ENCODE measurements at places on chromosomes 13 and 19.

- peaks cover 54% of the 10 kb centered on the region for H3K36me3 ChIP-seq
- no peaks in the 10 kb centered on the region for H3K4me1 ChIP-seq
- no peak overlapping the region for H3K4me3 ChIP-seq
- no peaks in the 10 kb centered on the region for H3K27me3 ChIP-seq
- H3K27ac ChIP-seq: no peak overlapping the region
- no peak for DNase-seq
Observed at GRCh38 chr13:39016787-39017186, 21.1 kb downstream of the PROSER1 start.

- H3K27me3 ChIP-seq: no peaks in the 10 kb centered on the region
- no peak for DNase-seq
- H3K27ac ChIP-seq: no peak overlapping the region
- H3K4me1 ChIP-seq: peaks cover 10% of the 10 kb centered on the region
Observed at GRCh38 chr13:50783066-50783465, 60.4 kb downstream of the DLEU7 start.

GRCh38 chr13:47621931-47622330, 379.1 kb downstream of the SUCLA2 start:
- H3K4me1 ChIP-seq: no peaks in the 10 kb centered on the region
- no peak overlapping the region for H3K27ac ChIP-seq
- DNase-seq: no peak
- no peaks in the 10 kb centered on the region for H3K27me3 ChIP-seq

DNA sequence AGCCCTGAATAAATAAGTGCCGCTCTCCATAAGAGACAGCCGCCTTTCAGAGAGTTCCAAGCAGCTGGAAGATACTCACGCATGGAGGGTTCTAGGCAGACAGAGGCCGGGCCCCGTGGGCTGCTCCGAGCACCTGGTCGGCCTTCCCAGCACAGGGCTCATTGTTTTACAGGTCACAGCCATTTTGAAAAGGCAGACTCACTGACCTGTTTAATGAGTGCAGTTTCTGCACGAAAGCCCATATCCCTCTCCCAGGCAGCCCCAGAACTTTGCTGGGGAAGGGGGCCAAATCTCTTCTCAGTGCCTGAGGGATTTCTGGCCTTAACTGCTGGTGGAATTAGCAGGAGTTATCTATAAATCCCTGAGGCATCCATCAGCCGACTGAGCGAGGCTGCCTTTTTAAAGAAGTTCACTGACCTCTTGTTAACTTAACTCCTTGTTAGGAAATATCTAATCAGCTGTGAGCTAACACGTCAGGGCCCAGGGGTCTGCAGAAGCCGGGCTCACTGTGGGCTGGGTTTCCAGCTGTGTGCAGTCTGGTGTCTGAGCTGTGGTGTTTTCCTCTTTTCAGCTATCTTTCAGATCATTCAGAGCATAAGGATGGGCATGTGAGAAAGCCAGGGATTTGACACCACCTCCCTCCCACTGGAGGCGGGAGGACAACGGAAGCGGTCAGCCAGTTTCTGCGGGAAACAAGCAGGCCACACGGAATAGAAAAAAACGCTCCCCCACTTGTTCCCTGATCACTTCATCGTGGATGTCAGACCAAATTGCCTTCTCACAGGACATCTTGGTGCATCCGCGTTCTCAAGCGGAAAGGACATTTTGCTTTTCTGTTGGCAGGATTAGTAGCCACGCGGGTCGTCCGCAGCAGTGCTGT, 23.3 kb downstream of the SERP2 start:
- H3K27ac ChIP-seq: no peak overlapping the region
- no peaks in the 10 kb centered on the region for H3K27me3 ChIP-seq
- H3K36me3 ChIP-seq: no peaks in the 10 kb centered on the region
- no peak overlapping the region for H3K4me3 ChIP-seq
- no peak for DNase-seq

DNA sequence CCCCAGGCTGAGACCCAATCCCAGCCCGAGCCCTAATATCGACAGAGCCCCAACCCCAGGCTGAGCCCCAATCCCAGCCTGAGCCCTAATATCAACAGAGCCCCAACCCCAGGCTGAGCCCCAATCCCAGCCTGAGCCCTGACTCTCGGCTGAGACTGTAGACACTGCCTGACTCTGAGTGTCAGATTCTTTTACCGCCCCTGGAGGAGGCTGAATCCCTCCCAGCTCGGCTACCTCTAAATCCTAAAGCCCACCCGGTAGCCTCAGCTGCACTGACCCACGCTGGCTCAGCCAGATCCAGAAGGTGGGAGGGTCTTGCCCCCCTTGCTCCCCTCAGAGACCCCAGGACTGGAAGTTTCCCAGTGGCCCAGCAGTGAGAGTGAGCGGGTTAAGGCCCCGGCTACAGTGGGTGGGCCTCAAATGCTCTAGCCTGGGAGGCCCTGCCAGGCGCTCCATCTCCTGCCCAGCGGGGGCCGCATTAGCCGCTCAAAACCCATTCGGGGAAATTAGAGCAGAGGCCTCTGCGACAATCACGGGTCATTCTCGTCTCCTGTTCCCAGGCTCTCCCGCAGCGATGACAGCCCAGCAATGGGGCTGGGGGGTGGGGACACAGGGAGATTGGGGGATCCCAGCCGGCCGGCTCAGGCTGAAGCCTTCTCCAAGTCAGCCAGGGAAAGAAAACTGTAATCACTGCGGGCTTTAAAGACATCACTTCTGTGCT, 43.8 kb downstream of the ZNRF4 start:
- peaks cover 58% of the 10 kb centered on the region for H3K27me3 ChIP-seq
- no peaks in the 10 kb centered on the region for H3K36me3 ChIP-seq
- no peaks in the 10 kb centered on the region for H3K4me1 ChIP-seq
- H3K4me3 ChIP-seq: 0 out of 2 replicates have a peak overlapping the region, but pooled peaks have one; percentile 15

DNA sequence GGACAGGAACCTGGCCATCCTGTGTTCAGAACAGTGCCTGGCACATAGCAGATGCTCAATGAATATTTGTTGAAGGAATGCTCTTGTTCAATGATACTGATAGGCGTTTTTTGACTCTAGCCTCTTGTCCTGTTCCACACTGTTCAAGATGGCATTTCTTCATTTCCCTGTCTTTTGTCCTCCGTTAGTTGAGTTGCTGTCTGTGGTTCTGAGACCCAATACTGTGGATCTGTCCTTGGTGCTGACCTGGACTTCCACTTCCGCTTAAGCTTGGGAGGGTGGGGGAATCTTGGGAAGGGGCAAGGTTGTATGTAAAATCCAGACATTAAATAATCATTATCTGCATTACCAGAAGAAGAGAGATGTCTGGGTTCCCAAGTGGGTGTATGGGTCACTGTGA, 8.3 kb upstream of the KCNN4 start:
- no peak overlapping the region for H3K27ac ChIP-seq
- no peaks in the 10 kb centered on the region for H3K27me3 ChIP-seq
- no peak overlapping the region for H3K4me3 ChIP-seq
- H3K4me1 ChIP-seq: no peaks in the 10 kb centered on the region
- no peak for DNase-seq

DNA sequence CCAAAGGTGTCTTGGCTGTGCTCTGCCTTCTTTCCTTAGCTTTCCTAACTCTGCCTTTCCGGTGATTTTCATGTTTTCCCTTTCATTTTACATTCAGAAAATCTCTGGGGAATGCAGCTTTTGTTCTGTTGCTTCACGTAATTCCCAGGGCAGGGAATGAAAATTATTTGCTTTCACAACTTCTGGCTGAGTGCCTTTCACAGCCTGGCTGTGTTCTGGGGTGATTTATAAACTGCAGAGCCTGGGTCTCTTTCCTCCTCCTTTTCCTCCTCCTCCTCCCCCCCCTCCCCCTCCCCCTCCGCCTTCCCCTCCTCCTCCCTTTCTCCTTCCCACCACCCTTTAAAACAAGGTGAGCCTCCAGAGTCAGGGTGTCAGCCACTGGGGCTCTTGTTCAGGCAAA, 84.3 kb downstream of the RNASEH2B start:
- no peak overlapping the region for H3K4me3 ChIP-seq
- no peak overlapping the region for H3K27ac ChIP-seq
- H3K4me1 ChIP-seq: peaks cover 10% of the 10 kb centered on the region
- no peak for DNase-seq
- no peaks in the 10 kb centered on the region for H3K36me3 ChIP-seq

DNA sequence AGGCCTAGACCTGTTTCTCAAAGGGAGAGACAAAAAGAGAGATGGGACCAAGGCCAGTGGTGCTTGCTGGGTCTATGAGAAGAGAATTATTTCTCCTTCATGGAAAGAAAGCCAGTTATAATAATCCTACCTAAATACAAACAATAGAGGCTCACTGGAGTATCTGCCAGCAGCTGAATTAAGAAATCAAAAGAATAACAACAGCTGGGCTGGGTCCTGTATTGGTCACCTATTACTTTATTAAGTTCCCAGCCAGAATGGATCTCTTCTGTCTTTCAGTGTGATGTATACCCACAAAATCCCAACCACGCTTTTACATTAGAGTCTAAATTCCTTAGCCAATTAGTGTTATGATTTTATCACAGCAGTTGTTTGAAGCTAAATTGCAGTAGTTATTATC, 297.8 kb upstream of the DACH1 start:
- no peaks in the 10 kb centered on the region for H3K36me3 ChIP-seq
- no peaks in the 10 kb centered on the region for H3K4me1 ChIP-seq
- no peak overlapping the region for H3K4me3 ChIP-seq
- H3K27ac ChIP-seq: no peak overlapping the region
- H3K27me3 ChIP-seq: no peaks in the 10 kb centered on the region
- DNase-seq: no peak

DNA sequence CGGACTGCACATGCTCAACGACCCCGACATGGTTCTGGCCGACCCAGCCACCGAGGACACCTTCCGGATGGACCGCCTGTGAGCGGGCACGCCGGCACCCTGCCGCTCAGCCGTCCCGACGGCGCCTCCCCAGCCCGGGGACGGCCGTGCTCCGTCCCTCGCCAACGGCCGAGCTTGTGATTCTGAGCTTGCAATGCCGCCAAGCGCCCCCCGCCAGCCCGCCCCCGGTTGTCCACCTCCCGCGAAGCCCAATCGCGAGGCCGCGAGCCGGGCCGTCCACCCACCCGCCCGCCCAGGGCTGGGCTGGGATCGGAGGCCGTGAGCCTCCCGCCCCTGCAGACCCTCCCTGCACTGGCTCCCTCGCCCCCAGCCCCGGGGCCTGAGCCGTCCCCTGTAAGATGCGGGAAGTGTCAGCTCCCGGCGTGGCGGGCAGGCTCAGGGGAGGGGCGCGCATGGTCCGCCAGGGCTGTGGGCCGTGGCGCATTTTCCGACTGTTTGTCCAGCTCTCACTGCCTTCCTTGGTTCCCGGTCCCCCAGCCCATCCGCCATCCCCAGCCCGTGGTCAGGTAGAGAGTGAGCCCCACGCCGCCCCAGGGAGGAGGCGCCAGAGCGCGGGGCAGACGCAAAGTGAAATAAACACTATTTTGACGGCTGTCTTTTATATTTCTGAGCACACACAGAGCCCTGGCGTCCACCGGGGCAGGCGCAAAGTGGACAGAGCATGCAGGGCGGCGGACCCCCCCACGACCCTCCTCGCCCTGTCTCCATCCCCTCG, 13.6 kb downstream of the COMP start:
- no peaks in the 10 kb centered on the region for H3K36me3 ChIP-seq
- H3K4me1 ChIP-seq: no peaks in the 10 kb centered on the region
- peaks cover 93% of the 10 kb centered on the region for H3K27me3 ChIP-seq
- H3K4me3 ChIP-seq: no peak overlapping the region
- DNase-seq: no peak
- no peak overlapping the region for H3K27ac ChIP-seq

DNA sequence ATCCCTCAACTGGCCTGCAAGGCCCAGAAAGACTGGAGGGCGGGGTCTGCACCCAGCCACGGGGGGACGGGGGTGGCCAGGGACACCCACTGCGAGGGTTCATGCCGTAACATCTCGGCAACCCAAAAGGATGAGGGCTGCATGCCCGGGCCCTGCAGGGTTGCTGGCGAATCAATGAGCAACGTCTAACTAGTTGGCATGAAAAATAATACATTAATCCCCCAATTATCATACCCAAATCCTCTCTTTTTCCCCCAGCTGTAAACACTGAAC, 232.2 kb downstream of the TUBA3C start:
- DNase-seq: no peak
- no peaks in the 10 kb centered on the region for H3K4me1 ChIP-seq
- H3K27ac ChIP-seq: no peak overlapping the region
- no peaks in the 10 kb centered on the region for H3K27me3 ChIP-seq
- H3K36me3 ChIP-seq: no peaks in the 10 kb centered on the region

DNA sequence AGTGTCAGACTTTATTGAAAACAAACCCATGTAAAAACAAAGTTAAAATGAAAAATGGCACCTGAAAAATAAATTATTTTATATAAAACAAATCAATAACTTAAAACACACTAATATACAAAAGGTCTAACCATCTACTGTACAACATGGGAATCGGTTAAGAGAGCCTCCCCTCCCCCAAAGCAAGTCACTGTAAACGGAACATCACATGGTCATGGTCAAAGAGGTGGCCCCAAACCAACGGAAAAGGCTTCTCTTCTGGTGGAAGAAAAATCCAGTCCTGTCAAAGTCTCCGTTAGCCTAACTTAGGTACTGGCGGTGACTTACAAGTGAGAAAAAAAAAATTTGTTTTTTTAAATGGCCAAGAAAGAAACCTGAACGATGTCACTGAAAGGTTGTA, 15.7 kb upstream of the TIMM44 start:
- no peak overlapping the region for H3K4me3 ChIP-seq
- DNase-seq: no peak
- peaks cover 16% of the 10 kb centered on the region for H3K36me3 ChIP-seq
- no peaks in the 10 kb centered on the region for H3K27me3 ChIP-seq
- no peaks in the 10 kb centered on the region for H3K4me1 ChIP-seq

DNA sequence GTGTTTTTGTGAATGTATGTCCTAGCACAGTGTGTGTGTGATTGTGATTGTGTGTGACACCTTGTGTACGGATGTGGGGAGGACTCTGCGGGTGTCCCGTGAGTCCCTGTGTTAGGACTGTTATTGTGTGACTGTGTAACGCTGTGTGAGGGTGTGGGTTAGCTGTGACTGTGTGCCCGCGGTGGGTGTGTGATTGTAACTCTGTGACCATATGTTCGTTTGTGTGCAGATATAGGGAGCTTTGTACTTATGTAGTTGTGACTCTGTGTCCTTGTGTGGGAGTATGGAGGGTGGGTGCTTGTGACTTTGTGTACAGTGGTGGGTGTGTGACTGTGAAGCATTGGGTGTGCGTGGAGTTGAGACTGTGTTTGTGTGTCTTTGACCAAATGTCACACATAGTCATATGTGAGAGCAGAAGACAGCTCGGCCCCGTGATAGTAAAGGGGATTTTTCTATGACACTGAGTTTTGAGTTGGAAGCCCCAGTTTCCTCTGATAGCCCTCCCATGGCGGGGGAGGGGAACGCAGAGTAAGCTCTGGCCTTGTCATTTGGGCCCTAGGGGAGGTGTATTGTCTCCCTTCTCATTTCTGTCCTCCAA, 949 bp upstream of the ZNF260 start:
- peaks cover 13% of the 10 kb centered on the region for H3K36me3 ChIP-seq
- peaks cover 2% of the 10 kb centered on the region for H3K4me1 ChIP-seq
- DNase-seq: peak; percentile 43
- H3K27ac ChIP-seq: peak overlapping the region; percentile 99
